ENCODE measurements at places on chromosomes 13 and 19.

DNA sequence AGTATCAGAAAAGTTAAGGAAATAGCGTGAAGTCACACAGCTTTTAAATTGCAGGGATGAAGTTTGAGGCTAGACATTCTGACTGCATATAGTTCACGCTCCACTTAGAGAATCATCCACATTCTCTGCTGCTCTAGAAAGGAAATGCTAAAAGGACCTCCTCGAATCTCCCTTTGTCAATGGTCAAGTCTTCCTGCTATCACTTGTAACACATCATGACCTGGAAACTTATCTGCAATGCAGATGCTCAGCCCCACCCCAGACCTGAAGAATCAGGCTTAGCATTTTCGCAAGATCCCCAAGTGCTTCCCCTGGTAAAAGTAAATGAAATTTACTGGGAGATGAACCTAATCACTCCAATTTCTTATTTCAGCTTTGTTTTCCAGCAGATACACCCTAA is 372.1 kb downstream of the LIG4 start:
- no peak for DNase-seq

- DNase-seq, result no peak
Measured at GRCh38 chr19:1609680-1610474, 4.6 kb upstream of the UQCR11 start.

DNA sequence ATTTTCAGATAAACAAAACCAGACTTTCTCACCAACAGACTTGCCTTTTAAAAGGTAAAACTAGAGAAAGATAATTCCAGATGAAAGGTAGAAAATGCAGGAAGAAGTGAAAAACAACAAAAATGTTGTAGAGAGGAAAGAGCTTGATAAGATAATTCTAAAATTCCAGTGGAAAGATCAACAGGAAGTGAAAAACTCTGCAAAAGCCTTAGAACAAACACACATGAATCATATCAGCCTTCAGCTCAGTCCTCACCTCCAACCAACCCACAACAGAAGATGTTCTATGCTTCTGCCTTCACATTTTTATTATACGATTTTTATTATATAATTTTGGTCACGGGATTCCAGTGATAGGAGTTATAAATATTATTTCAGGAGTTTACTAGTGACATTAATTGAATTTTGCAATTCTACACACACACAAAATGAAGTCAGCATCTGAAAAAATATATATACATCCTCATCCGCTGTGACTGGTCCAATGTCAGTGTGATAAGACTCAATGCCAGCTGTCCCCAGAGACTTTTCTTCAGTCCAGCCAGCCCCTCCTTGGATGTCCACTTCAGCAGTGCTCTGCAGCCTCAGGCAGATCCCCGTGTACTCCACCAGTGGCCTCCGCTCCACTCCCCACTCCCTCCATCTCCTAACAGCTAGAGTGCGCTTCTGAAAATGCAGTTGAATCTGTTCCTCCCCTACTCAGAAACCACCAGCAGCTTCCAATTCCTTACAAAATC is 57.9 kb downstream of the GADD45B start:
- no peak for DNase-seq

- no peak for DNase-seq
Measured at GRCh38 chr19:47729468-47729798, 15.9 kb upstream of the NOP53 start.

DNA sequence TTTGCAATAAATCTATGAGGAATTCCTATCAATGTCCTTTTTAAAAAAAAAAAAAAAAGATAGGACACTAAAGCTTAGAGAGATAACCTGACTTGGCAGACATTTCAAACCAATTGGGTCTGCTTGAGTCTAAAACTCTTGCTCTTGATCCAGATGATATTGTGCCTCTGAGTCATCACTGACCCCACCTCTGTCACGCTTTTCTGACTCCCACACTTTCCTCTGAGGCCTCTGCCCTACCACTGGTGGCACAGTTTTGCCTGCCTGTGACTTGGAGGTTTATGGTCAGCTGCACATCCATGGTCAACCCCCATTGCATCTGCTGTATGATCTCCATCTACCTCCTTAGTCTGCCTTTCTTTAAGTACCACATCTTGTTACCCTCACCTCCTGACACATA is 328.7 kb downstream of the SPRY2 start:
- DNase-seq, result no peak

GRCh38 chr13:74662905-74663304 is 528.7 kb upstream of the KLF12 start:
- no peak for DNase-seq

DNA sequence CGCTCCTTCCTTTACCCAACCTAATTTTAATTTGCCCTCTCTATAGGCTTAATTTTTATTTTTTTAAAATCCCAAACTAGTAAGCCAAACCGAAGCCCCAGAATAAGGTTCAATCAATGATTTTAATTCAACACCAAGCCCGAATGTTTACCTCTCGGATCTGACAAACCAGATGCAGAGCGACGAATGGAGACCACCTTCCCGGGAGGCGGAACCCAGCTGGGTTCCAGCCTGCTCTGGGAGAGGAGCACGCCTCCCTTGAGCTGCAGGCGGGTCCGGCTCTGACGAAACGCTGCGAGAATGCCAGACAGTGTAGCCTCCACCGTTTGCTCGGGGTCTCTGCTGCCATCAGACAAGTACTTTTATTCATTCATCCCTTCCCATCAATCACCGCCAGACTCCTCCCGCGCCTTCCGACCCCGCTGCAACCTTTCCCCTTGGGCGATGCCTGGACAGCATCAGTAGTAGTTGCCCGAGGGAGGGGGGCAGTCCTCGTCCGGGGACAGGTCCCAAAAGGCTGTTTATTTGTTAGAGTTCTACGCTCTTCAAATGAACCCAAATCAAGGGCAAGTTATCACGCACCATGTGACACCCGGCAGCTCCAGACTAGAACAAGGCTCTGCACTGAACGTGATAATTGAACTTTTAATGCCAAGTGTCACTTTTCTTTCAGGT is 752 bp upstream of the EDNRB start:
- DNase-seq, result no peak

DNA sequence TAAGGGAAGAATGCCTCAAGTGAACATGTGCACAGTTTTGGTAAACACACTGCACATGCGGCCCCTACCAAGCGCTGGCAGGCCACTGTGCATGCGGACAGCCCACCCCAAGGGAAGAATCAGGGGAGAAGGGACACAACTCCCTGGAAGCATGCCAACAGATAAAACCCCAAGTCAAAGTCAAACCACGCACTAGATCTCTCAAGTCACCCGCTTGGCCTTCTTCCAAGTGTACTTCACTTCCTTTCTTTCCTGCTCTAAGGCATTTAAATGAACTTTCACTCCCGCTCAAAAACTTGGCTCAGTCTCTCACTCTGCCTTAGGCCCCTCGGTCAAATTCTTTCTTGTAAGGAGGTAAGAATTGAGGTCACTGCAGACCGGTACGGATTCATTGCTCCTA is 4.6 kb upstream of the RFXAP start:
- DNase-seq, result no peak

DNA sequence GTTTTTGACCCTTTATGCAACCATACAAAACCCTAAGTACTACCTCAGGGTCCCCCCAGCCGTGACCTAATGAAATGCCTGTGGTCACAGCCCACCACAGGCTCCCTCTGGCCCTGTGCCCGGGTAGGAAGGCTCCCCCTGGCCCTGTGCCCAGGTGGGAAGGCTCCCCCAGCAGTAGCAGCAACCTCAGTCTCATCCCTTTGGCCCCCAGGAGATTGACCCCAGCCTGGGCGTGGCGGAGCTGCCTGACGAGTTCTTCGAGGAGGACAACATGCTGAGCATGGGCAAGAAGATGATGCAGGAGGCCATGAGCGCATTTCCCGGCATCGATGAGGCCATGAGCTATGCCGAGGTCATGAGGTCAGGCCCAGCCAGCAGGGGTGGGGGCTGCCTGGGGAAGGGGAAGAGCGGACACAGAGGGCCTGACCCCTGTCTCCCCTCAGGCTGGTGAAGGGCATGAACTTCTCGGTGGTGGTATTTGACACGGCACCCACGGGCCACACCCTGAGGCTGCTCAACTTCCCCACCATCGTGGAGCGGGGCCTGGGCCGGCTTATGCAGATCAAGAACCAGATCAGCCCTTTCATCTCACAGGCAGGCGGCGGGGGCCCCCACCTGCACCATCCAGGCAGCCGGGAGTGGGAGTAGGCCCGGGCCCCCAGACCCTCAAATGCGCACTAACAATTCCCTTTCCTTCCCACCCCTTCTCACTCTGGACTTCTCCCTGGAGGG is 6.3 kb upstream of the BEST2 start:
- DNase-seq, result no peak

GRCh38 chr19:14078411-14078810 is 5.8 kb downstream of the MISP3 start:
- DNase-seq, result no peak

- DNase-seq, result no peak
Measured at GRCh38 chr13:31369213-31369612, 169.4 kb downstream of the B3GLCT start.

DNA sequence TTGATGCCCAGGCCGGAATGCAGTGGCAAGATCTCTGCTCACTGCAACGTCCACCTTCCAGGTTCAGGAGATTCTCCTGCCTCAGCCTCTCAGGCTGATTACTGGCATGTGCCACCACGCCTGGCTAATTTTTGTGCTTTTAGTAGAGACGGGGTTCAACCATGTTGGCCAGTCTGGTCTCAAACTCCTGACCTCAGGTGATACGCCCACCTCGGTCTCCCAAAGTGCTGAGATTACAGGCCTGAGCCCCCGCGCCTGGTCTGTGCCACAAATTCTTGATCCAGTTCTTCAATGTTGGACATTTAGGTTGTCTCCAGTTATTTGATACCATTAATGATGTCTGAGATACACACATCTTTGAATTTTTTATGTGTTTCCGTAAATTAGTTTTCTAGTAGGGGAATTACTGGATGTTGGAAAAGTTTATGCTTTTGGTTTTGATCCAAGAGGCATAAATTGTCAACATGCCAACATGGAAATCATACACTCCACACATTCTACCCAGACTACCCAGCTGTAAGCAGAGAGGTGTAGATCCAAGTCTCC is 525 bp upstream of the COG3 start:
- DNase-seq, result no peak

DNA sequence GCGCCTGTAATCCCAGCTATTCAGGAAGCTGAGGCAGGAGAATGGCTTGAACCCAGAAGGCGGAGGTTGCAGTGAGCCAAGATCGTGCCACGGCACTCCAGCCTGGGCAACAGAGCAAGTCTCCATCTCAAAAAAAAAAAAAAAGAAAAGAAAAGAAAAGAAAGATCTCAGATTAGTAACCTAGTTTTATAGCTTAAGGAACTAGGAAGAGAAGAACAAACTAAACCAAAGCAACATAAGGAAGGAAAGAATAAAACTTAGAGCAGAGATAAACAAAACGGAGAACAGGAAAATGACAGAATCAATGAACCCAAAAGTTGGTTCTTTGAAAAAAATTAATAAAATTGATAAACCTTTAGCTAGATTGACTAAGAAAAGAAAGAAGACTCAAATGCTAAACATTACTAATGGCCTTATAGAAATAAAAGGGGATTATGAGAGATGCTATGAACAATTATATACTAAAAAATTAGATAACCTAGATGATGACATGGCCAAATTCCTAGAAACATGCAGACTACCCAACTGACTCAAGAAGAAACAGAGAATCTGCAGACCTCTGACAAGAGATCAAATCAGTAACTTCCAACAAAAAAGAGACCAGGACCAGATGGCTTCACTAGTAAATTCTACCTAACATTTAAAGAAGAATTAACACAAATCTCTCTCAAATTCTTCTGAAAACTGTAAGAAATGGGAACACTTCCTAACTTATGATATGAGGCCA is 68.2 kb downstream of the CDADC1 start:
- DNase-seq, result no peak

DNA sequence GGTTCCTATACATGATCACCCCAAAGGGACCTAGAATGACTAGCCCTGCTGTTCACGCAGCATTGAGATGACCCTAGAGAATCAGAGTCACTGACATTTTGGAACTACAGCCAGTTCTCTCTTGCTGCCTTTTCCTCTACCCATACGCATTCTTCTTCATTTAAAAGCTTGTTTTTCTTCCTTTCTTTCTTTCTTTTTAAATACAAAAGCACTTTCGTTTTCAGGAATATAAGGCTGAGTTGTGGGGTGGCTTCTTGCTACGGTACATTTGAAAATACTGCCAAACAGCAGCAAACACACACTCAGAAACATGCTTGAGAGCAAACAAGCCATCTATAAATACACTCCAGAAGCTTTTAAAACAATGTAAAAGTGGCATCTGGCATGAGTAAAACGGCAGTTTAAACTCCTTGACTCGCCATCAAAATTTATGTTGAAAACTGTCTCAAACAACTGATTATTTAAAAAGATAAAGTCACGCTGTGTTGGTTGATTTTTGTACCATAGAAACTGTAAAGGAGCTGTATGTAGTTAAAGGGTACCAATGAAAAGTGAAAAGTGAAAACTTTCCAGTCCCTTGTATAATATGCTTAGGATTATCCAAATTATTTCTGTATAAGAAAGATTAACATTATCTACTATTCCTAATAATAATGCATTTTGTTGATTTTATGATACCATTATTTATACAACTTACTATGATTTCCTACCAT is 95.6 kb downstream of the PCDH9 start:
- DNase-seq, result no peak

DNA sequence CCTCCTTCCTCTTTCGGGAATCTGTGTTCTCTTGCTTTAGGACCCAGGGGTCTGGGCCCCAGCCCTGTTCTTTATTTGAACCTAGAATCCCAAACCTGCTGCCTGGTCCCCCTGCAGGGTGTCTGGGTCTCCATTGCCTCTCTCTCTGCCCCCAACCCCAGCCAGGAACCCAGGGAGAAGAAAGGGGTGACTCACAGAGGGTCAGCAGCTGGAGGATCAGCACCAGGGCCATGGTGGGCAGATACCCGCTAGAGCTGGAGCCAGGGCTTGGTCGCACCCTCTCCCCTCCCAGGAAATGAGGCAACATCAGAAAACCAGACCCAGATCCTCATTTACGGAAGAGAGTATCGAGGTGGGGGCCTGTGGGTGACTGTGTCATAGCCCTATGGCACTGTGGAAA is at the start of gene OSCAR:
Gene OSCAR (minus strand): TSS at position 243 of the 400 bp plus-strand sequence. CDS start 11 bp downstream, at position 232.
- no peak for DNase-seq

DNA sequence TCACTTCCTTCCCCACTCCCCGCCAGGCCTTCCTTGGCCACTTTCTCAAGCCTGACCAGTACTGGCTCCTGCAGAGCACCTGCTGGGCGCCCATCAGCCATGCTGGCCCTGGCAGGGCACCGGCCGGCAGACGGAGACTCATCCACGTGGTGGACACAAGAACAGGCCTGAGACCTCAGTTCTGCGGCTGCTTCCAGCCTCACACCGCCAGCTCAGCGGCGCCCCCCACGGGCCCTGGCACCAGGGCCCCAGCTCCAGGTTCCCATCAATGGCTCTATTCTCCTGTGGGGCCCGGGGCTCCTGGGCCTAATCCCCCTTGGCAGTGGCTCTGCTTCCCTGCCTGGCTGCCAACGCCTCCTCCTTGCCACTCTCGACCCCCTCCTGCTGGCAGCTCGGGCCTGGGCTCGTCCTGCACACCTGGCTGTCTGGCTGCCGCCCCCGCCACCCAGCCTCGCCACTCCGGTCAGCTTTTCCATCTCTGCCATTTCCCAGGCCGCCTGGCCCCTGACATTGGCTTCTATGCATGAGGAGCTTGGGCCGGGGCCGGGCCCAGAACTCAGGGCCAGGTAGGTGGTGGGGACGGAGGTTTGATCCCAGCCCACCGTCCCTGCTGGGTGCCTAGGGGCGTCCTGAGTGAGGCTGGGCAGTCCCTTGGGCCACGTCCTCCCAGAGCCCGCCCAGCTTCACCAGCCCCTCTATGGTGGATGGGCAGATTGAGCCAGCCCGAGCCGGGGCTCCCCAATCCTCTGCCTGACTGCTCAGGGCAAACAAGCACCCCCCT is 6.2 kb downstream of the NDUFA11 start:
- no peak for DNase-seq

GRCh38 chr19:19775891-19776205 is 42.9 kb upstream of the ZNF14 start:
- no peak for DNase-seq

- no peak for DNase-seq
Measured at GRCh38 chr13:64723724-64724123, 2506.4 kb downstream of the PCDH9 start.

Measured in stimulated activated CD4-positive, alpha-beta T cell treated with anti-CD3 and anti-CD28 coated beads, Interleukin-1b, Interleukin-23, amount 100 ng/mL, for 1 hour (primary cell).